Activated B cell treated with CpG ODN at 0.5 μM for 24 hours (primary cell): ENCODE measurements at places on chromosomes 1 and 21. TPM values are rescaled to one million over a fixed set of nuclear protein-coding genes. Genes with fewer than 3 reads are reported as not detected.

ANKRD65 gene
- total RNA-seq = 0.13 TPM in 1 of 2 replicates, not detected in the other

NPR1 gene
- 0.59 and 0.82 TPM in 2 replicates for total RNA-seq

TSEN15 gene
- 60.8 and 61.2 TPM in 2 replicates for total RNA-seq

PLEKHG5 gene
- 0.22 and 0.27 TPM in 2 replicates for total RNA-seq

GRCh38 chr1:12706061-12706460, 9.8 kb upstream of the AADACL3 start:
- no peak for DNase-seq

GRCh38 chr1:206826394-206826793, 39.0 kb upstream of the IL20 start:
- DNase-seq = no peak
